Testis (tissue), 5 donors: ENCODE measurements at places on chromosomes 4 and X. TPM values are rescaled to one million over a fixed set of nuclear protein-coding genes. Genes with fewer than 3 reads are reported as not detected.
A peak's percentile ranks its signal among the peaks of the same experiment; 100 is the strongest.

DNA sequence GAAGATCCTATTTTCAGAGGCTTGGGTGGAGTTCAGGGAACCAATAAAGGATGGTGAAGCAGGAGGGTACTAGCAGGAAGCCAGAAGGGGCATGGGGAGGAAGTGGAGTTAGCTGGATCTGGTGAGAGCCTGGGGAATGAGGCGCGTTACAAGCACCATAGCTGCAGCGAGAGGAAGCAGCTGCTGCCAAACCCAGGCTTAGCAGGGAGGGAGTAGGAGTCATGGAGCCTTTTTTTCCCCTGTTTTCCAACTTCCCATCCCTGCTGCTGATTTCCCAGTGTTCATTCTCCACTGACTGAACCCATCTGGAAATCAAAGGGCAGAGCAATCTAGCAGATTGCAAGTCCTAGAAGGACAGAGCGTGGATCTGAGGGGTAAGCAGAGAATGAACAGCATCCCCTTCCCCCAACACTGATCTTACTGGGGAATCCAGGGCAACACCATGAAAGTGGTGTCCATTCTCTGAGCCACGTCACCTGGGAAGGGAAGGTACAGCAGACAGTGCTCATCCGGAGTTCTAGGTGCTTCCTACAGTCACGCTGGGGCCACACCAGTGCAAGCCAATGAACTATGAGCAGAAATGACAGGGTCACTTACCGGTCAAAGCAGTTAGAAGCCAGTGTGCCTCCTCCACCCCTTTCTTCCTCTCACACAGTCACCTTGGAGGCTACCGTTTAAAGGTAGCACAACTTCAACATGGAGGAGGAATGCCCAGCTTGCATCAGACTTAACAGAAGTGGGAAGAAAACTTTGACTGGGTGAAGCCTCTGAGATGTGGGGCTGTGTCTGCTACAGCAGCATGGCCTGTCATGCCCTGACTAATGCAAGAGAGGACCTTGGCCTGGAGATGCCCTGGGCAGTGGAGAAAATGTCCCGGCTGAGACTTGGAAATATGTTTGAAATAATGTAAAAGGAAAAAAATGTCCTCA, 36.7 kb downstream of the SMIM20 start:
- no peak for DNase-seq

Gene MAGEA2B
- total RNA-seq: 2.1 TPM

Gene CDS1
- 15.2 TPM for total RNA-seq

DNA sequence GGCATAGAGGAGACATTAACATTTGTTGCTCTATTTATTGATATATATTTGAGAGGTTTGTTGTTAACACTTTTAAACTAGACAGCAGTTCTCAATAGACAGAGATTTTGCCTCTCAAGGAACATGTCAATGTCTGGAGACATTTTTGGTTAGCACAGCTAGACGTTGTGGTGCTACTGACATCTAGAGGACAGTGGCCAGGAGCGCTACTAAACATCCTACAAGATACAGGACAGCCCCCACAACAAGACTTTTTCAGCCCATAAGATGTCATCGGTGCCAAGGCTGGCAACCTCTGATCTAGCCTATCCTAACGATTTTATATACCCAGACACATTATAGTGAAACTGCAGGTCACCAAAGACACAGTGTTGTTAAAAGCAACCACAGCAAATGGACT, 18.4 kb upstream of the CTSO start:
- no peak for DNase-seq

DNA sequence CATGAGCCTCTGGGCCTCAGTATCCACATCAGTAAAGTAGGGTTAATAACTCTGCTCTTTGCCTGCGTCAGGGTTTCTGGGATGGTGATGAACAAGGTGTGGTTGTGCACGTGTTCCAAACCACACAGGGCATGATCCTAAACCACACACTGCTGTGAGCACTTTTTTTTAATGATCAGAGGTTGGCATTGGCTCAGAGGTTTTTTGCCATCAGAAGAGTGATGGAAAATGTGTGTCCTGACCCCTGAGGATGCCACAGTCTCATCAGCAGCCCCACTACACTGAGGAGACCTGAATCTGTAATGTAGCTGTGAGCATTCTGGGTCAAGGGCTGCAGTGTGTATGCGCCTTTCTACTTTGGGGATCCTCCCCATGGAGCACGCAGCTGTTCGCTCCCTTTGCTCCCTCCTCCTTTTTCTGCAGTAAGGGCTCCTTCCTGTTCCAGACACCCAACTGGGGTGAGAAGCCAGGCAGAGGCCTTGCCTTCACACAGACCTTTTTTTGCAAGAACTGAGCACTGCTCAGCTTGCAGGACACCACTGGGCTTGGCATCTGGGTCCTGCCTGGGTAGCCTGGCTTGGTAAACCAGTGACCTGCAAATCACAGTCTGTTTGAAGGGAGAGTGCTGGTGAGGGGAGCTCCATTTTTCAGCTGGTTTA, 87.5 kb downstream of the MAMLD1 start:
- DNase-seq: no peak

Gene OTUD6A
- 17.9 TPM for total RNA-seq

DNA sequence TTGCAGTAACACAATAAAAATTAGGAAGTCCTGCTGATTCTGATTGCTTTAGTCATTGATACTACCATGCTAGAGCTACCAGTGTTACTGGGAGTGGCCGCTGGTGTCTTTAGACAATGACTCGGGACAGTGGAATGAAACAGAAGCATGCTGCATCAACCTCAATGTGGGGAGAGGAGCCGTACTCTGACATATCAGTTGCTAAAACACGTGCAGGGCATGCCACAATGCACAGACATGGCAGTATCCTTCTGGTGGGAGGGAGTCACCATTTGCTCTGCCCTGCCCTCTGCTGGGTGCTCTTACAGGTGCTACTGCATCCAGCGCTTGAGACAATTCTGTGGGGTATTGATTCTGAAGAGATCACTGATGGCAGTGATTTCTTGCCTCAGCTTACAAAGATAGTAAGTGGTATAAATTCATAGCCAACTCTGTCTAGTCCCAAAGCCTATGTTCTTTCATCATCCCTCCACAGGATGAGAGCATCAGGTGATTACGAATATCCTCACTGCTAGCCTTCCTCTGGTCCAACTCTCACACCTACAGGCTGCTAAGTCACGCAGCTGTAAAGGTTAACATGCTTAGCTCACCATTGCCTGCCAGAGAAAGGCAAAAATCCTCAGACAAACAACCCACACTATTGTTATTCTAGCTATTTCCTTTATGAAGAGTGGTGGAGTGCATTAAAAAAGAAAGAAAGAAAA, 43.7 kb downstream of the NSG1 start:
- peak; percentile 77 for DNase-seq

- DNase-seq: no peak
Measured at GRCh38 chrX:153800746-153801145, 6.3 kb downstream of the SSR4 start.

- no peak for DNase-seq
Measured at GRCh38 chrX:138877746-138878145, 166.2 kb upstream of the FGF13 start.
